Immature natural killer cell (primary cell): ENCODE measurements at places on chromosomes 3 and 15. TPM values are rescaled to one million over a fixed set of nuclear protein-coding genes. Genes with fewer than 3 reads are reported as not detected.

CFAP20DC gene
- polyA plus RNA-seq, result not detected

SUCNR1 gene
- not detected for polyA plus RNA-seq

OR5K1 gene
- not detected for polyA plus RNA-seq

IGF2BP2 gene
- 0.42 TPM for polyA plus RNA-seq

SLC7A14 gene
- not detected for polyA plus RNA-seq

ROBO1 gene
- 0.63 TPM for polyA plus RNA-seq

RBP2 gene
- not detected for polyA plus RNA-seq

ALDH1L1 gene
- not detected for polyA plus RNA-seq

PCLAF gene
- 5.3 TPM for polyA plus RNA-seq

CNTN6 gene
- not detected for polyA plus RNA-seq

CCDC54 gene
- 0.32 TPM for polyA plus RNA-seq

CLDN11 gene
- not detected for polyA plus RNA-seq

SAMD7 gene
- polyA plus RNA-seq, result not detected

NR1I2 gene
- 0.24 TPM for polyA plus RNA-seq

OR5K2 gene
- polyA plus RNA-seq, result not detected

STAB1 gene
- not detected for polyA plus RNA-seq

SLC22A14 gene
- not detected for polyA plus RNA-seq

AHSG gene
- polyA plus RNA-seq, result not detected

NFKBIZ gene
- polyA plus RNA-seq, result 12.1 TPM

RSL24D1 gene
- polyA plus RNA-seq, result 105 TPM

NOX5 gene
- polyA plus RNA-seq, result not detected

FGD5 gene
- not detected for polyA plus RNA-seq

FAM107A gene
- not detected for polyA plus RNA-seq

POLR2H gene
- 57.2 TPM for polyA plus RNA-seq

CCDC33 gene
- not detected for polyA plus RNA-seq

LYZL4 gene
- not detected for polyA plus RNA-seq

SERINC4 gene
- polyA plus RNA-seq, result 3.4 TPM

KBTBD8 gene
- polyA plus RNA-seq, result 3.0 TPM

RHO gene
- not detected for polyA plus RNA-seq

ITPKA gene
- polyA plus RNA-seq, result not detected

GOLGA6L7 gene
- polyA plus RNA-seq, result not detected
